ENCODE measurements at places on chromosomes 6 and 20.

DNA sequence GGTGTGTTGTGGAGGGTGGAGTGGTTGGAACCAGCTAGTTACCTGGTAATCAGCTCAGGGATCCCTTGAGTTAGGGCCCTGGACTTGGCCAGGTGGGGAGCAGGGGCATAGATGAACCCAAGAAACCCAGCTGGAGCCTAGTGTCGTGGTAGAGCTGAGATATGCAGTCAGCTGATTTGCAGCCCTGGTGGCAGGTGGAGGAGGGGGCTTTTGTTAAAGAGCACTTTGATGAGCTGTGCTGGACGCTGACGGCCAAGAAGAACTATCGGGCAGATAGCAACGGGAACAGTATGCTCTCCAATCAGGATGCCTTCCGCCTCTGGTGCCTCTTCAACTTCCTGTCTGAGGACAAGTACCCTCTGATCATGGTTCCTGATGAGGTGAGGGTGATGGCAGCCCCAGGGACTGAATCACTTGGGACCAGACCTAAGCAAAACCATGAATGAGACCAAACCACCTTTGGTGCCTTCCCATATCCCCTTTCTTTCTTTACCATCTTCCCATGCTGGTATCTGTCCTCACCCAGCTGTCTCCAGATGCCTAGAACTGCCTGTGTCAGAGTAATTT is 12.7 kb downstream of the DEF6 start:
- DNase-seq = no peak

DNA sequence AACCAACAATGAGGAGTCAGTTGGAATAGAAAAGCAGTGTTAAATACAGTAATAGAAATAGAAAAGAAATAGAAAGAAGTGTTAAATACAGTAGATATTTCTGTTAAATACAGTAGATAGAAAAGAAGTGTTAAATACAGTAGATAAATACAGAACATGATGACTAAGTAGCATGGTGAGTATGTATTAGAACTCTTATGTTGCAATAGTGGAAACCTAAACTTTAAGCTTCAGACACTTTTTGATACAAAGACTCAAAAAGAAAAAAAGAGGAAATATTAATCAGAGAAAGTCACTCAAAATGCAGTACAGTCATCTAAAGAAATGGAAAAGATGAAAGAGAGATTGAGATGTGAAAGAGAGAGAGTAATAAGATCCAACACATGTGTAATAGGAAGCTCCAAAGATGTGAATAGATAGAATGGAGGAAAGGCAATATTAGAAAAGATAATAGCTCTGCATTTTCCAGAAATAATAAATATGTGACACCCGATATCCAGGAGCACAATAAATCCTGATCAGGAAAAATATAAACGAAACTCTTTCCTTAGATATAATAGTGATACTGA is 131.5 kb upstream of the KCNK16 start:
- DNase-seq = no peak

DNA sequence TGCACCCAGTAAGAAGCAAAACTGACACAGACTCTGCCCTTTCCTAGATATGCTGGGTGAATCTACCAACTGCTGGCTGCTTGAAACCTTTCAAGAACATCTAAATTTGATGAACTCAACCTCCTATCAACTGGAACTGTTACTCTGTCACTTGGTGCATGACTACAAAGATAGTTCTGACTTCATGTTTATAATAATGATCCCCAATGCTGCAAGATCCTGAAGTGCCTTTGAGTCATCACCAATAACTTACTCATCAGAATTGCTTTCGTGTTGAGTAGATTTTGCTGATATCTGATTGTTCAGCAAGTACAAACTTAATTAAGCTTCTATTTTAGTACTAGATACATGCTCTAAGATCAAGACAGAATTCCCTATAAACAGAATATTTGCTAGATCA is 100.2 kb upstream of the ARMC2 start:
- DNase-seq = no peak

DNA sequence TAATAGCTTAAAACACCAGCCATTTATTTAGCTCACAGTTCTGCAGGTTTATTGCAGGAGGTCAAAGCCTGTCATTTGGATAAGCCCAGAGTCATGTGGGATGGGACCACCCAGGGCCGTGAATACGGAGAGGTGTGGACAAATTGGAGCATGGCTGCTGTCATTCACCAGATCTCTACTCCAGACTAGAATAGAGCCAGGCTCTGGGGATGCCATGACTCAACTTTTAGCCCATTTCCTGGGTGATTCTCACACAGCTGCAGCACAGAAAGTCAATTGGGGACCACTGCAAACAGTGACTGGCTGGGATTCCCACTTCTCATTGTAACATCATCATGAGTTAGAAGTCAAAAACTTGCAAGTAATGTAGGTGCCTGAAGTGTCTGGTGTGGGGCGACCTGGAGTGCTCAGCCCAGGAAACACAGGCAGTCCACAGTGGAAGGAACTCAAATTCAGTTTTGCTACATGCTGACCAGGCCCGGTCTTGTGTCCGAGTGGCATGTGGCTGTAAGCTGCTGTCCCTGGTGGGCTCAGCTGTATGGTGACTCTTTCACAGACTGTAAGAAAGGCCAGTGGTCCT is 174.3 kb downstream of the SCP2D1 start:
- DNase-seq = no peak

GRCh38 chr6:169700296-169700695 is 1.5 kb downstream of the WDR27 start:
- no peak for DNase-seq

DNA sequence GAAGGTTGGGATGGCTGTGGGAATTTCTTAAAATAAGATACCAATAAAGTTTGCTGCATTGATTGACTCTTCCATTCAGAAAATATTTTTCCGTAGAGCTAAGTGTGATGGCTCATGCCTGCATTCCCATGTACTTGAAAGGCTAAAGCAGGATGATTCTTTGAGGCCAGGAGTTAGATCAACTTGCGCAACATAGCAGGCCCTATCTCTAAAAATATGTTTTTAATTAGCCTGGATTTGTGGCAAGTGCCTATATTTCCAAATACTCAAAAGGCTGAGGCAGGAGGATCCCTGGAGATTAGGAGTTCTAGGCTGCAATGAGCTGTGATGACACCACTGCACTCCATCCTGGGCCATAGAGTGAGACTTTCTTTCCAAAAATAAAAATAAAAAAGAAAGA is 431.2 kb upstream of the PTCHD4 start:
- DNase-seq = no peak

DNA sequence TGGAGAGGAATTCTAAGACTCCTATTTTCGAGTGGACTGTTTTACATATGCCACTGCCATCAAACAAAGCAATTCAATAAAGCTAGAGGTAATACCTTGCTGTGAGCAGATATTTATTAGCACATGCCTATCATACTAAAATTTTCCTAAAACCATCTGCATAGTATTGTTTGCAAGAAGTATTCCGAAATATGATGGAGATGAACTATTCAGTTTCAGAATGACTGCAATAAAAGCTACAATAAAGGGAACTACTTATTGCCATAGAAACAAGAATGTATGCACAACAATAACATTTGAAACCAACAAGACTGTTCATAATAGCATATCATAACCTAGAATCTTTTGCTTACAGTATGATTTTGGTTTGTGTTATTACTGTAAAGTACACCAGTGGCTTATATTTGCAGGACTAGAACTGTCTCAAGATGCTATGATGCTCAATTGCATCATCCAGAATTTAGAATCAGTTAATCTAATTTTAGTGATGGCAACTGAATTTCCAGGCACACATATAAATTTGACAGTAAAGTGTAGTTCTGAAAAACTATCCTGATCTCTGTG is 144.3 kb downstream of the GRIK2 start:
- DNase-seq = no peak

GRCh38 chr6:132253906-132254305 is 147.4 kb downstream of the MOXD1 start:
- DNase-seq = no peak

- no peak for DNase-seq
Measured at GRCh38 chr6:169931261-169931660, 179.8 kb downstream of the ERMARD start.

GRCh38 chr6:100420711-100421110 is 44.0 kb downstream of the SIM1 start:
- no peak for DNase-seq

DNA sequence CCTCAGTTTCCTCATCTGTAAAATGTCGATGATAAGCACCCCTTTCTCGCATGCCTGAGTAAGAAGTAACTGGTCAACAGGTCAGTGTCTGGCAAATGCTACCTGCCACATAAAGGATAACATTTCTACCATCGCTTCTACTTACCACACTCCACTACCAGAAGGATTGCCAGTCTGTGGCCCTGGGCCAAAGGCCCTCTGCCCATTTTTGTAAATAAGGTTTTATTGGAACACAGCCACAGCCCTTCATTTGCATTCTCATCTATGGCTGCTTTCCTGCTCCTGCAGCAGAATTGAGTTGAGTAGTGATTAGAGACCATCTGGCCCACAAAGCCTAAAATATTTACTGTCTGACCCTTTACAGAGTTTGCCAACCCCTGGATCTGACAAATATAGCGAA is 121.8 kb downstream of the TOX2 start:
- no peak for DNase-seq

GRCh38 chr6:53795702-53796450 is 1.1 kb downstream of the LRRC1 start:
- DNase-seq = no peak
